ENCODE measurements at places on chromosomes 16 and 17.

DNA sequence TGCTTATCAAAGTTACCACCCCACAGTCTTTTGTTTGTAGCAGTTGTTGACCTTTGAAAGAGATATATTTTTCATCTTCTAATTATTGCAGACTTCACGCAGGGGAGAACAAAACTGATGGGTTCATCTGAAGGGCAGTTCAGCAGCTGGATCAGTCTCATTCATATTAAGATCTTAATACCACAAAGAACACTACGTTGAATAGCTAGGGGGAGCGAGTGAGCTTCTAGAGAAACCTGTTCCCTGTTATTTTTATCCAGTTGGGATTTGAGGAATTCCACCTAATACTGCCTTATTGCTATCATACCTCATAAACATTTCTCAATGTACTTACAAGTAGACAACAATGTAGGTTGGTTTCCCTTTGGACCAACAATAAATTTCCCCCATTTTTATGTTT is 306.1 kb upstream of the KIF2B start:
- no peak for DNase-seq

- DNase-seq: no peak
Measured at GRCh38 chr17:76270127-76270592, 5.0 kb downstream of the UBALD2 start.

DNA sequence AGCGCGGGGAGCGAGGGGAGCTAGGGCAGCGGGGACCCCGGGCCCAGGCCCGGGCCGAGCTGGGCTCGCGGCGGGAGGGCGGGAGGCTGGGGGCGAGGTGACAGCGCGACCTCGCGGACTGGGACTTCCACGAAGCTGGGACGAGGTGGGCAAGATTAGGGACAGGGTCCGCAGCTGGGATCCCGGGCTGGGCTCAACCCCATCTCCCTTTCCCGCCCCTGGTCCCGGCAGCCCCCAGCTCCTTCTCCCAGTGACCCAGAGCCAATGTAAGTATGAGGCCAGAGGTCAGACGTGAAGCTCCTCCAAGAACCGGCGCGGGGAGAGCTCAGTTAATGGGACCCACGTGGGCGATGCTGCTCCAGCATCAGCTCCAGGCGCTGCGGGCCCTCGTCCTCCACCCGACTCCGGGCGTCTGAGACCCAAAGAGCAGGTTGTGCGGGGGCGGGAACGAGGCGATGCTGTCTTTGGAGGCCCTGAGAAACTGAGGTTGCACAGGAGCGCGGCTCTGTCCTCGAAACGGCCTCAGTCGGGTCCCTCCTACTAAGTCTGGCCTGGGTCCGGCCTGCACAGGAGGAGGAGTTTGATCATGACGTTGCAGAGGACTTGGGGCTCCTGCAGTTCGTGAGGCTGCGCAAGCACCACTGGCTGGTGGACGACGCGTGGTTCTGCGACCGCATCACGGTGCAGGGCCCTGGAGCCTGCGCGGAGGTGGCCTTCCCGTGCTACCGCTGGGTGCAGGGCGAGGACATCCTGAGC is 585 bp downstream of the ALOX12 start:
- no peak for DNase-seq

- no peak for DNase-seq
Measured at GRCh38 chr16:49019081-49019633, 262.5 kb downstream of the CBLN1 start.

GRCh38 chr16:16815641-16816040 is 436.7 kb downstream of the NPIPA7 start:
- DNase-seq: no peak

GRCh38 chr16:58494981-58495520 is 4.9 kb upstream of the NDRG4 start:
- DNase-seq: peak; percentile 16

DNA sequence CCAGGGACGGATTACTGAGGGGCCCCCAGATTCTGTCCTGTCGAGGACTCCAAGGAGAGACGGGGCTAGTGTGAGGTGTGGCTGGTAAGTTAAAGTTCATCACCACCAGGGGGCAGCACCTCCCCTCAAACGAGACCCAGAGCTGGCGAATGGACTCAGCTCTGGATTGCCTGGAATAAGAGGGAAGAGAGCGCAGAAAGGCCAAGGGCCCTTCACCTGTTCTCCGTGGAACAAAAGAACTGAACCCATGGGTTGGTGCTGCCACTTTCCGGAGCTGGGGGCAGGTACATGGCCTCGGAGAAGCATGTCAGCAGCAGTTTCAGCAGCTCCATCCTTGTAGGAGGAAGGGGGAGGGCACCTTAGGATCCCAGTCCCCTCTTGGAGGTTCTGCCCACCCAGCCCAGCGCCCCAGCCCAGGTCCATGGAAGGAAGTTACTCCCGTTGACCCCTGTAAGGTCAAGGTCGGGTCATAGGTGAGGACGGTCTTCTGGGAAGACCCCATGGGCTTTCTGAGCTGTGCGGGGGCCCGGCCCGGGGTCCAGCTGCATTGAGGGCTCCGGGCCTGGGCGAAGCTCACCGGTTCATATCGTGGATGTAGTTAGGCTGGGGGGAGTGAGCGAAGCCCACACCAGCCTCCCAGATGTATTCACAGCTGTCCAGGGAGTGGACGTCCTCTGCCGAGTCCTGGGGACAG is 10.8 kb downstream of the HID1 start:
- DNase-seq: peak; percentile 82

DNA sequence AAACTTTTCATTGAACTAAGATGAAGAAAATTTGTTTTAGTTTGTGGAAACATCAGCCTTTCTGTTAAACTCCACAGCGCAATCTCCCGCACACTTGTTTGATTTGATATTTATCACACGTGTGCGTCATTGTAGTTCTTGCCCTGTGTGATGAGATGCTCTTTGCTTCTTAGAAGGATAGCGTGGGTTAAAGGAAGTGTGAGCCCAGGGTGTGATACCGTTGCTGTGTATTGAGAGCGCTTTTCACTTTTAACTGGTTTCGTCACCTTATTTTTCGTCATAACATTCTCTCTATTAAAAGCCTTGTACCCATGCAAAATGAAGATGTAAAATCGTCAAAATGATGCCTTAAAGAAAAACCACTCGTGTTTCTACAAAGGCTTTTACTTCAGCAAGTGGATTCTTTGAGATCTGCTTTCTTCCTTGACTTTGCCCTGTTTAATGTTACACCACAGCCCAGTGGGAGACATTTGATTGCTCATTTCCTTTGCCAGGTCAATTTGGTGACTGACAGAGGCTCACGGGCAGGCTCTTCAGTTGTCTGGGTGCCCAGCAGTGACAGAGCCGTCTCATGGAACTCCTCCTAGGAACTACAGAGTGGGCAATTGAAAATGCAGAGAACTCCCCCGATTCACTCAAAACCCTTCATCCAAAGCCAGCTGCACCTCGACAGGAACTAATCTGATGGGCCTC is 61.1 kb downstream of the RPA1 start:
- no peak for DNase-seq

- no peak for DNase-seq
Measured at GRCh38 chr17:32588982-32589381, 102.2 kb downstream of the CDK5R1 start.

- peak; percentile 62 for DNase-seq
Measured at GRCh38 chr16:50578137-50578536, 29.9 kb downstream of the NKD1 start.

- peak; percentile 94 for DNase-seq
Measured at GRCh38 chr17:4711661-4712181, 1.3 kb downstream of the ARRB2 start.

DNA sequence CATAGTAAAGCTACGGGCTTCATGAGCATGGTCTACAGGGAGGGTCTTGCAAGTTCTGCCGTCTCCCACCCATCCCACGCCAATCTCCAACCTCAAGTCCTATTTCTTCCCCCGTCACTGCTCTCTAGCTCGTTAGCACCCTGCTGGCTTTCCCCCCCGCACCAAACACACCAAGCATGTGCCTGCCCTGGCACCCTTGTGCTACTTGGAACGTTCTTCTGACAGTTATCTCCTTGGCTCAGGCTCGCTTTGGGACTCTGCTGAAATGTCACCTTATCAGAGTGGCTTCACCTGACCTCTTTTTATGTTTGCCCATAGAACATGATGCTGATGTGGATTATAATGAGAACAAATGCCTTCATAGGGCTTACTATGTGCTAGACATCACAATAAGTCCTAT is 21.9 kb downstream of the GLYR1 start:
- DNase-seq: no peak

GRCh38 chr17:42922294-42922693 is 21.7 kb downstream of the G6PC1 start:
- no peak for DNase-seq

- DNase-seq: peak; percentile 3
Measured at GRCh38 chr16:1647856-1648255, 30.2 kb upstream of the JPT2 start.

DNA sequence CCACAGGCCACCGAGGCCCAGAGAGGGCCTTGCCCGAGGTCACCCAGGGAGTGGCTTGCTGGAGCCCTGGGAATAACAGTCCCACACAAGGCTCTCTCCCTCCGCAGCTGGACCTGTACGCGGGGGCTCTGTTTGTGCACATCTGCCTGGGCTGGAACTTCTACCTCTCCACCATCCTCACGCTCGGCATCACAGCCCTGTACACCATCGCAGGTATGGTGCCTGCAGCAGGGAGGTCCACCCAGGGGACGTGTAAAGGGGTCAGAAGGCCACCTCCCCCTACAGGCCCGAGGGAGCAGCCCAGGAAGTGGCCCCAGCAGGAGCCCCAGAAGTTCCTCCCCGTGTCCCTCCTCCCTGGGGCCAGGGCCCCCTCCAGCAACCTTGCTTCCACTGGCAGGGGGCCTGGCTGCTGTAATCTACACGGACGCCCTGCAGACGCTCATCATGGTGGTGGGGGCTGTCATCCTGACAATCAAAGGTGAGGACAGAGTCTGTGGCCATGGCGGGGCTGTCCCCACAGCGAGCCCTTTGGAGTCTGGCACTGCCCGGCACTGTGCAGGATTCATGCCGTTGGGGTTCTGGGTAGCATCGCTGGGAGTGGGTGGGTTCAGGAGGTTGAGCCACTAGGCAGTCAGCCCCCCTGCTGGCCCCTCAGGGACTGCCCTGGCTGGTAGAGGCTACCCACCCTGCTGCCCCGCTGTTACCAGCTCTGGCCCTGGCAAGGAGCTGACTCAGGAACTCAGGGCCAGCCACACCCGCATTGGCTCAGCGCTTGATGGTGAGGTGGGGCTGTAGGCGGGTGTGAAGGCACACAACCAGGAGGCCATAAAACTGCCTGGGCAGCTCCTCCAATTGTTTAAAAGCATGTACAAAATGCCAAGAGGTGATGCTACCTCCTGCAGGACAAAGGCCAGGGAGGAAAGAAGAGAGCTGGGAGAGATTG is 17.3 kb downstream of the SLC5A10 start:
- DNase-seq: peak; percentile 8

DNA sequence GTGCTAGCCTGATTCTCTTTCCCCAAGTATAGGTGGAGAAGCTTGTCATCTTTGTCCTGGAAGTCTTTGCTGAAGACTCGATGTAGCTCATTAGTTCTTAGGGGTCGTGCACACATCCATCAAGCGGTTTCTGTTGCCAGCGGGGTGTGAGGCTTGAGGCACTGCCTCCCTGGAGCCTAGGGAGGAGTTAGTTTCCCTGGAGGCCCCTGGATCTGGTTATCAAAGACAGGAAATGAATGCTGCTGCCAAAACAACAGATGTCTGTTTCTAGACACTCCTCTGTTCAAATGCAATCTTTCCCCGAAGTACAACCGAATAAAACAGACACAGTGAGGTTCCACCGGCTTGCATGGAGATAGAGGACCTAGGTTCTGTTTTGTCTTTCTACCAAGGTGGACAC is 17.5 kb downstream of the HS3ST4 start:
- no peak for DNase-seq

DNA sequence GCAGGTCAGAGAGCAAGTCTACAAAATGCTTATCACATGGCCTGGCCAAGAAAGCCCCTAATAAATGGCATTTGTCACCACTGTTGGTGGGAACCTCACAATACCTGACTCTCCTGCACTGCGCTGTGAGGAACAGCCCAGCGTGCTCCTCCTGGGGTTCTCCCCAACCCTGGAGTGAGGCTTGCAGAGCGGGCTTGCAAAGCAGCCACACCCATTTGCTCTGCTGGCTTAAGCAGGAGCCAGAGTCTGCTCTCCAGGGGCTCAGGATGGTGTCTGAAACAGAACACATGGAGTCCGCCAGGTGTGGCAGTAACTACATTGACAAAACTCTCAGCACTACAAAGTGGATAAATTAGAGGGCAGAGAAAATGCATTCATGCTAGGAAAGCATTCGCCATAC is 331.0 kb upstream of the CCL2 start:
- DNase-seq: no peak

GRCh38 chr16:55222486-55222885 is 101.5 kb upstream of the IRX6 start:
- no peak for DNase-seq

GRCh38 chr17:38660097-38661025 is 14.4 kb downstream of the EPOP start:
- peak; percentile 87 for DNase-seq

DNA sequence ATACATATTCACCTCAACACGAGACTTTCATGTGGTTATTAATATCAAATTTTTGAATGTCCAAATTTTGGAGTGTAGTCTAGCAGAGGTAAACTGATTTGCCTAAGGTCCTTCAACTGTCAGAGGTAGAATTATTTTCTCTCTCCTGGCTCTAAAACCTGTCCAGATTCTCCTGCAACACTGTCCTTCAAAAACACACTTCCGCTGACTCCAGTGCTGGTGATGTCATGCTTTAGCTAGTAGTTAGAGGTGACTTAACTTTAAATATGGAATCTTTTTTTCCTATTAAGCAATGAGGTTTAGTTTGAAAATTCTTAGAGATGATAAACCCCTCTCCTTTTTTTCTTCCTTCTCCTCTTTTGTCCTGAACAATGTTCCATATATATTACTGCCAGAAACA is 10.8 kb upstream of the CBLN1 start:
- DNase-seq: no peak

DNA sequence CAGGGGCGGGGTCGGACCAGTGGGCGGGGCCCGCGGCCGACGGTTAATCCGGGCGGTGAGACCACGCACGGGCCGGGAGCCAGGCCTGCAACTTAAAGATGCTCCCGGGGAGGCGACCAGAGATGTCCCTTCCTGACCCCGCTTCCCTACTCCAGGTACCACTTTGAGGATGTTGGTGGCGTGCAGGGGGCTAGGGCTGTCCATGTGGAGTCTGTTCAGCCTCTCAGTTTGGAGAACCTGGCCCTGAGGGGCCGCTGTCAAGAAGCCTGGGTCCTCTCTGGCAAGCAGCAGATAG is 580 bp downstream of the RANGRF start:
- DNase-seq: no peak

Data from inflammatory macrophage (primary cell).